ENCODE measurements at places on chromosomes 13 and 19.

GRCh38 chr19:19274716-19275565, 1.8 kb upstream of the TM6SF2 start:
- DNase-seq, result no peak

DNA sequence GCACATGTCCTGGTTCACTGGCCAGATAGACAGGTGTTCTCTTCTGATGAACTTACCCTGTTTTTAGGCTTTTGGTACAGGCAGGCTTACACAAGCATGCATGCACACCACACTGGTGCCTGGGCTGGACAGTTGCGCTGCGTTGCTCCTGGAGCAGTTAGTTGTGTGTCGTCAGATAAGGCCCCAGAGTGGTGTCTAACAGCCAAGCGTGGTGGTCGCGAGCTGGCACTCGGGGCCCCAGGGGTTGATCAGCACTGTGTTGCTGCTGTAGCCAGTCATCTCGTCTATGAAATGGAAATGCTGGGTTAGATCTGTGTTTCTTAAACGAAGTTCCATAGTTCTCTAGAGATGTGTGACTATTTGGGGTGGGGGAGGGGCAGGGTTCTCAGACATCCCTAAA, 24.6 kb upstream of the TEX29 start:
- DNase-seq, result no peak

DNA sequence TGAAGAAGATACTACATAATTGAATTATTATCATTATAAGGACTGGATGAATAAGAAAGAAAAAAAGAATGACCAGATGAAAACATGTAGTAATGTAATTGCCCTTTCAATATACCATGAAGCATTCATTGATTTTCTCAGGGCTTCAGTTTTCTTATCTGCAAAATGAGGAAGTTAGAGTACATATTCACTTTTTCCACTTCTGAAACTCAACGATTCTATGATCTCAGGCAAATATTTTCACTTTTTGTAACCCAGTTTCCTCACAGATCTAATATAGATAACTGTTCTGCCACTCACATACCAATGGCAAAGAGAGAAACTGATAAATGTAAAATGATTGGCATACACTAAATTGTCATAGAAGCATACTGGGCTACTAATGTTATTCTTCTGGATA, 856.6 kb upstream of the KLHL1 start:
- no peak for DNase-seq

- DNase-seq, result no peak
Measured at GRCh38 chr19:18109733-18110608, 12.4 kb downstream of the MAST3 start.

- DNase-seq, result no peak
Measured at GRCh38 chr19:14119644-14120496, 2.3 kb upstream of the PRKACA start.

DNA sequence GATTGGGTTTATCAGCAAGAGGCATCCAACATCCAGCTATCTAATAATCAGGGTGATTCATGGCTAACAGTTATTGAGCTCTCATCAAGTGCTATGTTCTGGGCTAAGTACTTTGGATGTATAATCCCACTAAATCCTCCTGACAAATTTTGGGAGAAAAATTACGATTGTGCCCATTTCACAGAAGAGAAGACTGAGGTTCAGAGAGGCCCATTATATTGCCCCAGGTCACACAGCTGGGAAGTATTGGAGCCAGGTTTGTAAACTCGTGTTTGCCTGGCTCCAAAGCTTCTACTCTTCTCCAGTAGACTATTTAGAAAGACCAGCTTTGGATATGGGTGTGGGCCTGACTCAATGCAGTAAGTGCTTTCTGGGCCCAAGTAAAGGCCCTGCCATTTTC, 20.9 kb upstream of the CALM3 start:
- no peak for DNase-seq

DNA sequence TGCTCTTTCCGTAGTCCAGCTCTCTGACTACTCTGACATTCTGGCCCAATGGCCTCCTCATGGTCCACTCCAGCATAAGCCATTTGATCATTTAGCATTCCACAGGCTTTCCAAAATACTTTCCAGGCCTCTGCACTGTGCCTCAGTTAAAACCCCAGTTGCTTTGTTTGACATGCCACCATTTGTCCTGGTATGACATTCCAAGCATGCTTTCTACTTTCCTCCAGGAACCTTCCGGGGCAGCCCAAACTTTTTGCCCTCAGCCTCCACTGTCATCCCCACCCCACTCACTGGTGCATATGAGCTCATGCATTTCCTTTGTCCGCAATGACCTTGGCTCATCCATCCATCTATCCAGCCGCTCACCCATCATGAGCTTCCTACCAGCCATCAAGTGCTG, 41.8 kb upstream of the WASF3 start:
- DNase-seq, result no peak

DNA sequence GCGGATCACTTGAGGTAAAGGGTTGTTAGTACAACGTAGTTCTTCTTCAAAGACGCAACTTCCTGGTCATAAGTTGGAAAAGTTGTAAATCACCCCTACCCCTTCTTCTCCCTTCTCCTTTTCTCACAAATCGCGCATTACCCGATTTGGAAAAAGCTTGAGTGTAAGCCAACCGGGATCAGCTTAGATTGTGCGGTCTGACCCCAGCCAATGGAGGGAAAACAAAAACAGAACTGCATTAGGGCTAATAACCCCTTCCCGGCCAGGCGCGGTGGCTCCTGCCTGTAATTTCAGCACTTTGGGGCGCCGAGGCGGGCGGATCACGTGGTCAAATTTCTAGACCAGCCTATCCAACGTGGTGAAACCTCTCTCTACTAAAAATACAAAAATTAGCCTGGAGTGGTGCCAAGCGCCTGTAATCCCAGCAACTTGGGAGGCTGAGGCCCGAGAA, 806 bp downstream of the ZNF90 start:
- DNase-seq, result no peak

GRCh38 chr19:32032561-32032960, 312.8 kb upstream of the ZNF507 start:
- no peak for DNase-seq

DNA sequence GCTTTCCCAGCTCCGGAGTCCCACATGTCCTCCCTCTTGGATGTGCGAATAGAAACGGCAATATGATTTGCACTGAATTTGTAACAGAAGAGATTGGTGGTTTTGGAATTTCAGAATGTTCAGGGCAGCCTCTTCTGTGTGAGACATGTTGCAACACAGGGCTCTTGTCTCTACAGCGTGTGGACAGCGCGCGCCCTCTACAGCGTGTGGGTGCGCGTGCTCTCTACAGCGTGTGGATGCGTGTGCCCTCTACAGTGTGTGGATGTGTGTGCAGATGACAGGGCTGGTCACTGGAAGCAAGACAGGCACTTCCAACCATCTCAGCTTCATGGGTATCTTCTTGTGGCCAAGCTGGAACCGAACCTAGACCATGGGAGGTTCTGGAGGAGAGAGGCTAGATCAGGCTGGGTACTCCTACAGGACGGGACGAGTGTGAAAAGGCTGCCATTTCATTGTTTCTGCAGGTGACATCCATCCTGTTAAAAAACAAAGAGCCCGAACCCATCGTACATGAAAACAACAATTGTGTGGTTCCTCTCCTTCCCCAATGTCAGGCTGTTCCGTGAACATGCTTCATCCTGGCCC, 78.4 kb downstream of the TEX29 start:
- no peak for DNase-seq

- no peak for DNase-seq
Measured at GRCh38 chr19:47713046-47714021, at the start of gene EHD2. Gene EHD2 (plus strand): TSS chr19:47713422. CDS start chr19:47716613, 3,191 bp downstream.

- DNase-seq, result no peak
Measured at GRCh38 chr13:110641055-110642015, 26.0 kb downstream of the NAXD start.

- no peak for DNase-seq
Measured at GRCh38 chr19:3839941-3840340, 28.9 kb downstream of the ZFR2 start.

GRCh38 chr13:93715866-93716265, 489.3 kb downstream of the GPC6 start:
- no peak for DNase-seq

DNA sequence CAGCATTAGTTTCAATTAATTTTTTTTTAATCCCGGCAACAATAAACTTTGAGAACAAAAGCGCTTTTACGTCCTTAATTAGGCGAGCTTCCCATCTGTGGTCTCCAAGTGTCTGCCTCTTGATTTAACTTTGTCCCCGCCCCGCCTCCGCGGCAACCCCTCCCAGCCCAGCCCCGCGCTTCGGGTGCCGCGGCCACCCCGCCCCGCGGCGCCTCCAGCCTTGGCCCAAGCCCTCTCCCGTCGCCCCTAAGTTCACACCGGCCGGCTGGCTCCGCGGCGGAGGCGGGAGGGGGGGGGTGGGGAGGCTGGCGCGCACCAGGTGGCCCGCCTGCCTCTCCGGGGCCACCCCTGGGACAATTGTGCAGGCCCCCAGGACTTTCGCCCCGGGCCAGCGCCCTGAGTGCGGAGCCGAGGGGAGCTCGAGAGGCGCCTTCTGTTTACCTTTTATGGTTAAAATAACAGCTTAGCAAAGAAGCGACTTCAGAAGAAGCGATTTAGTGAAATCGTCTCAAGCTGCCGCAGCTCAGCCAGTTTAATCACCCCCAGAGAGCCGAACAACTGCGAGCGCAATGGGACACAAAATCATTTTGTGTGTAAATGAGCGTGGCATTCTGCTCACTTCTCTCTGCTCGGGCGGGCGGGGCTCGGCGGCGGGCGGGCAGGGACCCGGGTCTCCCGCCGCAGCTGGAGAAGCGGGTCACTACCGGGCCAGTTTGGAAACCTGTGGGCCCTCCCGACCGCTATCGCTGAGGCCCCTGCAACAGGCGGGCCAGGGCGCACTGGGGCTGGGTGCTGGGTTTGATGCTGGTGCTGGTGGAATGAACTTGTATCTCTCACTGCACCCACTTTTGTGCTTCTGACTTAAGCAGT, 1.4 kb downstream of the KCTD15 start:
- DNase-seq, result no peak

DNA sequence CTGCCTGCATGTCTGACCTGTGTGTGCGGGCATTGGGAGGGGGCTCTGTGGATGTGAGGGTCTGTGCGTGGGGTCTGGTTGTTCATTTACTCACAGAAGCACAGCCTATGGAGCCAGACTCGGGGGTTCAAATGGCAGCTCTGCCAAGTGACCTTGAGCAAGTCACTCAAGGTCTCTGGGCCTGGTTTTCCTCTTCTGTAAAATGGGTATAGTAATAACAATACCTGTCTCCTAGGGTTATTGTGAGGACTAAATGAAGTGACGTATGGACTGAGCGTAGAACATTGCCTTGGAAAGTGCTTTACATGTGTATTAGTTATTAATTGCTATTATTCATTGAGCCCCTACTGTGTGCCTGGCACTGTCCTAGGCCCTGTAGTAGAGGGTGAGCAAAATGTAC, 24.4 kb downstream of the CKM start:
- DNase-seq, result no peak

DNA sequence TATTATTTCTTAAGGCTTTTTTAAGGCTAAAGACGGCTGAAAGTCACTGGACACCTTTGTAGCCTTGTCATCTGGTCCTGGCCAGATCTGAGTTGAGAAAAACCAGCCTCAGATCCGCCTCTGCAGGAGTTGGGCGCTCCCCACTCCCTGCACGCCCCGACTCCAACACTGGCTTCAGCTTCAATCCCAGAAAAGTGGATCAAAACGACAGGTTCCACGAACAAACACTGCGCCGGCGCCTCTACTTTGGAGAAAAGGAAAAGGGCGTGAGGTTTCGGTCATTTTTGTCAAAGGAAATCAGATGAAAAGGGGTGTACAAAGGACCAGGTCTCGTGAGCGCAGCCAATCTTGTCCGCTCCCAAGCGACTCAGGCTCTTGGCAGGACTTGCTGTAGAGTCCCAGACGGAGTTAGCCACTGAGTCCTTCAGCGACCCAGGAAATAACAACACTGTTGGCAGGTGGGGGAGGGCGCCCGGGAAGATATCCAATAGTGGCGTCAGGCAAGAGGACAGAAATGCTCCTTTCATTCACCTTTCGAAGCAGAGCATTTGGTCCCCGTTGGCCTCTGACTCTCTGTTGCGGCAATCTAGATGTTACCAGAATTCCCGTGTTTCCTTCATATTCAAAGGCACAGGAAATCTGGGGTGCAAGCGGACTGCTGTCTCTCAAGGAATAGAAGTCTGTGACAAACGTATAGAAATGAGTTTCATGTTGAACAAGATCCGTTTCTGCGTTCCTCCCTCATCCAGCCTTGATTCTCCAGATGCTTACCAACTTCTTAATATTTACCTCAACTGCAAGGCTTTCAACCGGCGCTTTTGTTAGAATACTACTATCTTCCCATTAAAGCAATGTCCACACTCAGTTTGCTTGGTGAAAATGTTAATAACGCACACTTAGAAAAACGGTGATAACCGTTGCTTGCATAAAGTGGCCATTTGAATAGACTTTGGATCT, 1.8 kb upstream of the CCNA1 start:
- DNase-seq, result no peak

DNA sequence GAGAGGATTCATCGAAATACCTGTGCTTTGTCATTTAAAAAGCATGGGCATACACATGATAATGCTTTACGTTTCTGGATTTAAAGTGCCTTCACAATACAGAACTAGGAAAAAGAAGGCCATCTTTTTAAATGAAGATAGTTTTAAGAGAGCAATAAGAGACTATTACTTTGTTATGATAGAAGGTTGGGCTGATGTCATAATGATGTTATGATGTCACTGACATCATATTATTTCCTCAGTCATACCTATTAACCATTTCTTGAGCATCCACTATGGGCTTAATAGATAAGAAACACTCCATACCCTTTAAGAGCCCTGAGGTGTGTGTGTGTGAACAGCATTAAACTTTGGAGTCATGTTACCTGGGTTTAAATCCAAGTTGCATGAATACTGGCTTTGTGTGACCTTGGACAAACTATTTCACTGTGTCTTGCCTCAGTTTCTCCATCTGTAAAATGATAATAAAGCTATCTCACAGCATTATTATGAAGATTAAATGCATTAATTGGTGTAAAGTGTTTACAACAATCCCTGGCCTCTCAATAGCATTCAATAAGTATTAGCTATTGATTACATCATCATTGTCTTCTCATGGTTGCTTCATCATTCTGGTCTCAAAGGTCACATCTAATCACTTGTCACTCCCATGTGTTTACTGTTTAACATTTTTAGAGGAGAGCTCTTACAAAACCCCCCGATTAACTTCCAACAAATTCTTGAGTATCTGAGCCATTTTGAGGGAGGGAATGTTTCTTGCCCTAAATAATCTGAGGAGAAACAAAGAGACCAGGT, 11.1 kb downstream of the ZNF181 start:
- DNase-seq, result no peak

DNA sequence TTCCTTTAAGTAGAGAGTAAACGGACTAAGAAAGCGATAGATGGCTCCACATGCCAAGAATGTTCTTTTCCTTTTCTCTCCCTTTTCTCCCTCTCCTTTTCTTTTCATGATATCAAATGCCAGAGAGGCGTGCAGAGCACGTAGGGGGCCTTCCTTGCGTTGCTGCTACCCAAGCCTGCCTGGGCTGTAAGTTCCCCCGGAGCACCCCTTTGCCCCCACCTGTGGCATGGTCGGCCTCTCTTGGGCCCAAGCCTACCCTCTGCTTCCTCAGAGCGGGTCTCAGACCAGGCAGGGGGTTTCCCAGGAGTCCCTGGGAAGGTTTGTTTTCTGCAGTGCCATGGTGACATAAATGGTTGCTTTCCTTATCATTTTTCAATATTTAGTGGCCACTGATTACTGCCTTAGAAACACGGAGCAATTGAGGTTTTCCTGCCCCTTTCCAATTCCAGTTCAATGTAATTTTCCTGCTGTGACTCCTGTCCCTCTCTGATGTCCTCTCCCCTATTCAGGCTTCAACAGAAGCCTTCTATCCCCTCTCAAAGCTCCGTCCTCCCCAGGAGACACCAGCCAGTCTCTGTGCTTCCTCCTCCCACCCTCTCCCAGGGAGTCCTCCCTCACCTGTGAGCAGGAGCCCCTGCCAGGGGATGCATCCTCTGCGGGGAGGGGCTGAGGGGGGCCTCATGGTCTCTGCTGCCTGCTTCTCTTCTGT, 22.6 kb upstream of the CD177 start:
- no peak for DNase-seq
